ENCODE measurements at places on chromosomes 13 and 19.

DNA sequence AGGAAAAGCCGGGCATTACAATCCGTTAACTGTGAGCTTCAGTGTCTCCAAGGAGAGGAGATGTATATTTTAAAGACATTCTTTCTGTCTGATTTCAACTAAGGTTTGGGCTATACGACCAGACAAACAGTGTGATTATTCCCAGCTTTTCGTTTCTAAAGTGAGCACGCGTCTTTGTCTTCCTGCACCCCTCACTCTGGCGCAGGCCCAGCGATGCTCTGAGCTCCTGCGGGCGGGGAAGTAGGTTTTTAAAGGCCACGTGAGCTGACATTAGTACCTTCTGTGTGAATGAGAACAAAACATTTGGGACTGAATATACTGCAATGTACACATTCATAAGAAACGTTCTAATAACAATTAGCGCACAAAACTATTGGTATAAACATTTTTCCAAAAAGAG, 15.3 kb upstream of the RANBP3 start:
- no peak for DNase-seq

DNA sequence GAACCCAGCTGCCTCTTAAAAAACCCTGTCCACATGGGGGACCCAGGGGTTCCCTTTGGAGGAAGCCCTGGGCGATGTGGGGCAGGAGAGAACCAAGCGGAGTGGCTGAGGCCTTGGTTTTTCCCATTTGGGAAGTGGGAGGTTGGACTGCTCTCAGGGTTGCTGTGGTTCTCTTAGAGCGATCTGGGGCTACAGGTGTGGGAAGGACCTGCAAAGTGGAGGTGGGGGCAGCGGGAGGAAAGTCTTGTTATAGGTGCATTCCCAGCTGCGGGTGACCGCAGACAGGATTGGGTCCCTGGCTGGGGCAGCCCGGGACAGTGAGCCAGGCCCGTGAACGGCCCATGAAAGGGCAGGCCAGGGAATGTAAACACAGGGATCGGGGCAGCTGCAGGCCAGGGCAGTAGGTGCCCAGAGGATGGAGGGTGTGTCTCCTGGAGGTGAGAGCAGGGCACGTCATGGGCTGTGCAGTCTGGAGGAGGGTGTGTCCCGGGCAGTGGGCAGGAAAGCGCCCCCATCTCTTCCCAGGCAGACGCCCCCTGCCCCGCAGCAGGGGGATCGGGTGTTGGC, 814 bp downstream of the SLC25A23 start:
- no peak for DNase-seq

- DNase-seq = no peak
These were observed 20.7 kb upstream of the XPO4 start for GRCh38 chr13:20923272-20923671.

GRCh38 chr13:92966900-92967299, 259.7 kb upstream of the GPC6 start:
- no peak for DNase-seq

DNA sequence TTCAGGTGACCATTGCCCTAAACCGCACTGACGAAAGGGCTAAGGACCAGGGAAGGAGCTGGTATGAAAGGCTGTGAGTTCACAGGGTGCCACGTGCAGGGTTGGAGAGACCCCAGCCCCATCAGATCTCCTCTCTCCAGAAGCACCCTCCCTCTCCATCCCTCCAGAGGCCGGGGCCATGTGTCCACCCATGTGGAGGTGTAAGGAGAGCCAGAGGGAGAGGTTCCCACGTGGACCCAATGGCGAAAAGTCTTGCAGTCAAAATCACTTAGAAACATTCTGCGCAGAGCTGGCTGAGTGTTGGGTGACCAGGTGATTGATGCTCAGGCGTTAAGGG, 168.3 kb downstream of the COL4A1 start:
- DNase-seq = no peak

DNA sequence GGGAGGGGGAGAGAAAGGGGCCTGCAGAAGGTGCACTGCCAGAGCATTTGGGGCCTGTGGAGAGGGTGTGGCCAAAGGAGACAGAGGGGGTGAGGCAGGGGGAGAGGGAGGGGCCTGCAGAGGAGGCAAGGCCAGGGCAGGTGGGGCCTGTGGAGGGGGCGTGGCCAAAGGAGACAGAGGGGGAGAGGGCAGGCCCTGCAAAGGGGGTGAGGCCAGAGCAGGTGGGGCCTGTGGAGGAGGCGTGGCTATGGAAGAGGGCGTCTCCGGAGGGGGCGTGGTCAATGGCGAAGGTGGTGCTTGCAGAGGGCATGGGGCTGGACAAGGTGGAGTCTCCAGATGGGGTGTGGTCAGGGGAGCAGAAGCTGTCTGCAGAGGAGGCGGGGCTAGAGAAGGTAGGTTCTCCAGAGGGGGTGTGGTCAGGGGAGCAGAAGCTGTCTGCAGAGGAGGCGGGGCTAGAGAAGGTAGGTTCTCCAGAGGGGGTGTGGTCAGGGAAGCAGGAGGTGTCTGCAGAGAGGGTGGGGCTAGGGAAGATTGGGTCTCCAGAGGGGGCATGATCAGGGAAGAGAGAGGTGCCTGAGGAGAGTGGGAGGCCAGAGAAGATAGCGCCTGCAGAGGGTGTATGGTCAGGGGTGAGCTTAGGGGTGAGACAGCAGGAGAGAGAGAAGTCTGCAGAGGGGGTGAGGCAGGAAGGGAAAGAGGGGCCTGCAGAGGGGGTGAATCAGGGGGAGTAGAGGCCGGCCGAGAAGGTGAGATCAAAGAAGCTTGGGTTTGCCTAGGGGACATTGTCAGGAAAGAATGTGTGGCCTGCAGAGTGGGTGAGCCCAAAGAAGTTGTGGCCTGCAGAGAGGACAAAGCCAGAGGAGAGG, 3.4 kb downstream of the PRR36 start:
- DNase-seq = no peak

GRCh38 chr13:108425056-108425455, 155.5 kb downstream of the TNFSF13B start:
- DNase-seq = no peak

DNA sequence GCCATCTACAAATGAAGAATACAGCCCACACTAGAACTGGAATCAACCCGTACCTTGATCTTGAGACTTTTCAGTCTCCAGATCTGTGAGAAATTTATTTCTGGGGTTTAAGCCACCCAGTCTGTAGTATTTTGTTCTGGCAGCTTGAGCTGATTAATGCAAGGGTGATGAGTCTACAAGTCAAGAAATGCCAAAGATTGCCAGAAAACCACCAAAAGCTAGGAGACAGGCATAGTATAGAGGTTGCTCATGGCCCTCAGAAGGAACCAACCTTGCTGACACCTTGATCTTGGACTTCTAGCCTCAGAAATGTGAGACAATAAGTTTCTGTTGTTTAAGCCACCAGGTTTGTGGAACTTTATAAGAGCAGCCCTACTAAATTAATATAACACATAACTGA, 428.2 kb upstream of the KLF12 start:
- DNase-seq = no peak

DNA sequence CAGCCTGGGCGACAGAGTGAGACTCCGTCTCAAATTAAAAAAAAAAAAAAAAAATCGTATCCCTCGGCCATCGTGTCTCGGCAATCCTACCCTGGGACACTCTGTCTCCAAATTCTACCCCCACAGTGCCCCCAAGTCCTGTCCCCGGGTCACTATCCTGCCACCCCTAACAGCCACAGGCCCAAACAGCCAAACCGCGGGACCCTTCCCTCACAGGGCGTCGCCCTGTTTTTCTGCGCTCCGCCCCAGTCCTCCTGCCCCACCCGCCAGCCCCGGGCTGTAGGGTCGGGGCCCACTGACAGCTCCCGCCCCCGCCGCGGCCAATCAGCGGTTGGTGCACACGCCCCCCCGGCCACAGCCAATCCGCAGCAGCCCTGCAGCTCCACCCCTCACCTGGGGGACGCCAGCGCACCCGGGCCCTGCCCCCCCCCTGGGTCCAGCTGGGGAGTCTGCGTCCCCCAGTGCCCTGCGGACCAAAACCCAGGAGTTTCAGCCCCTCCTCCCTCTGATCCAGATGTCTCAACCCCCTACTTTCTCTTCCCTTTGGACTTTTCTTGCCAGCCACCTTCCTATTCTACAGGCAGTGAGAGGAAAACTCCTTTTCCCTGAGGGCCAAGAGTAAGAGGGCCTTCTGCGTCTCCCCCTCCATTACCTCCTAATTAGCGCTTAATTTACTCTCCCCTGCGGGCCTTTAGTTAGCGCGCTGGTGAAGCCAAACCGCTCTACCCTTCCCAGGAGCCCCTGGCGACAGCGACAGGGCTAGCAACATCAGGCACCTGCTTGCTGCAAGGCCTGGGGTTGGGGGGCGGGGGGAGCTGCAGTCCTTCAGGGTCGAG, 1.5 kb upstream of the BCAT2 start:
- peak; percentile 12 for DNase-seq

DNA sequence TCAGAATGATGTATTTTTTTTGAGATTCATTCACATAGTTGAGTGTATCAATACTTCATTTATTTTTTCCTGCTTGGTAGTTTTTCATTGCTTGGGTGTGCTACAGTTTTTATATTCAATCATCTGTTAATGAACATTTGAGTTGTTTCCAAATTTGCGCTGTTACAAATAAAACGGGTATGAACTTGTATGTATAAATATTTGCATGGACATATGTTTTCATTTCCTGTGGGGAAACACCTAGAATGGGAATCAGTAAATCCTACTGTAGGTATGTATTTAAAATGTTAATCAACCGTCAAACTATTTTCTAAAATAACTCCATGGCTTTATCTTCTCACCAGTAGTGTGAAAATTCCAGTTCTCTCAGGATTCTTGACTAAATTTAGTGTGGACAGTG, 826.3 kb downstream of the EFNB2 start:
- DNase-seq = no peak
